ENCODE measurements at places on chromosomes 2 and 18.

- peak; percentile 22 for DNase-seq
Measured at GRCh38 chr2:56589835-56590234, 406.0 kb downstream of the CCDC85A start.

- DNase-seq: no peak
Measured at GRCh38 chr2:126852361-126852760, 46.3 kb upstream of the TEX51 start.

DNA sequence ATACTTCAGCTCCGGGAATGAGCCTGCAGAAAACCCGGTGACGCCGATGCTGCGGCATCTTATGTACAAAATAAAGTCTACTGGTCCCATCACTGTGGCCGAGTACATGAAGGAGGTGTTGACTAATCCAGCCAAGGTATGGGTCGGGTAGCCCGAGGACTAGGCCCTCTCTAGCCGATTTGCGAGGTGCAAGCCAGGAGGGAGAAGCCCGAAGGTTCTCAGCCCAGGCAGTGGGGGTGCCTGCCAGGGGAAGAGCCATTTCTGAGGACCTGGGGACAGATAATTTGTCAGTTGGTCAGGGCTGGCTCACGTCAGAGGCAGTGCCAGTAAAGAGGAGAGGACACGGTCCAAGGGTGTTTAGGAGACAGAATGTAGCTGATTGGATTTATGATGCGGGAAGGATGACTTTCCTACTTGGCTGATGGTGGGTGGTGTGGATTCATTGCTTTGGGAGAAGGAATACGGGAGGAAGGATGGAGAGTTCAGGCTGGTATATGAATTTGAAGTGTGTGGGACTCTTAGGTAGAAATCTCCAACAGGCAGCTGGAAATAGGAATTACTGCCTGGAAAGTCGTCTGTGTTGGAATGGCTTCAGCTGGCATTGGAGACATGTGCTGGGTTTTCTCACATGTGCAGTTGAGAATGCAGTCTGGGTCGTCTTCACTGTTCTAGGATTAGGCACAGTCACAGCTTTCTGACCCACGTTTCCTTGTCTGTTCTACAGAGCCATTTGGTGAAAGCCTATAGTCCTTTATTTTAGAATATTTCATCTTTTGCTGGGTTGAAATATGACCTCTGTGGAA is 874 bp downstream of the NDUFAF7 start:
- DNase-seq: no peak

GRCh38 chr2:106299696-106300095 is 105.6 kb upstream of the UXS1 start:
- no peak for DNase-seq

GRCh38 chr2:227411320-227411989 is 23.7 kb upstream of the SCYGR1 start:
- no peak for DNase-seq

GRCh38 chr2:119860924-119861323 is 101.2 kb downstream of the PTPN4 start:
- DNase-seq: peak; percentile 47

GRCh38 chr2:145680276-145680675 is 1160.4 kb upstream of the ZEB2 start:
- no peak for DNase-seq

- DNase-seq: no peak
Measured at GRCh38 chr2:181140414-181140813, 160.0 kb downstream of the UBE2E3 start.

DNA sequence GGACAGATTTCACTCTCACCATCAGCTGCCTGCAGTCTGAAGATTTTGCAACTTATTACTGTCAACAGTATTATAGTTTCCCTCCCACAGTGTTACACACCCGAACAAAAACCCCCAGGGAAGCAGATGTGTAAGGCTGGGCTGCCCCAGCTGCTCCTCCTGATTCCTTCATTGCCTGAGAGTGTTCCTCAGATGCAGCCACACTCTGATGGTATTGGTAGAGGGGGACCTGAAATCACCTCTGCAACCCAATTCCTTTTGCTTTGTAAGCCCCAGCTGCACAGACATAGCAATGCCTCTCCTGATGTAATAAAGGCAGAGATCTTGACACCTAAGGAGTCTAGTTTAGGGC is 1529.8 kb downstream of the RPIA start:
- DNase-seq: no peak

- no peak for DNase-seq
Measured at GRCh38 chr18:72235422-72235821, 308.7 kb downstream of the CBLN2 start.

GRCh38 chr2:54814389-54815147 is 91.1 kb downstream of the EML6 start:
- DNase-seq: no peak

DNA sequence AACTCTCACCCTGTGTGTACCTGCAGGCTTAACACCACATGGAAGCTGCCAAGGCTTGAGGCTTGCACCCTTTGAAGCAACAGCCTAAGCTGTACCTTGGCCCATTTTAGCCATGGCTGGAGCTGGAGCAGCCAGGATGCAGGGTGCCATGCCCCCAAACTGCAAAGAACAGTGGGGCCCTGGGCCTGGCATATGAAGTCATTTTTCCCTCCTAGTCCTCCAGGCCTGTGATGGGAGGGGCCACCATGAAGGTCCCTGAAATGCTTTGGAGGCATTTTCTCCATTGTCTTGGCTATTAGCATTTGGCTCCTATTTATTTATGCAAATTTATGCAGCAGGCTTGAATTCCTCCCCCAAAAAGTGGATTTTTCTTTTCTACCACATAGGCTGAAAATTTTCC is 238.4 kb downstream of the CDCA7 start:
- DNase-seq: no peak

DNA sequence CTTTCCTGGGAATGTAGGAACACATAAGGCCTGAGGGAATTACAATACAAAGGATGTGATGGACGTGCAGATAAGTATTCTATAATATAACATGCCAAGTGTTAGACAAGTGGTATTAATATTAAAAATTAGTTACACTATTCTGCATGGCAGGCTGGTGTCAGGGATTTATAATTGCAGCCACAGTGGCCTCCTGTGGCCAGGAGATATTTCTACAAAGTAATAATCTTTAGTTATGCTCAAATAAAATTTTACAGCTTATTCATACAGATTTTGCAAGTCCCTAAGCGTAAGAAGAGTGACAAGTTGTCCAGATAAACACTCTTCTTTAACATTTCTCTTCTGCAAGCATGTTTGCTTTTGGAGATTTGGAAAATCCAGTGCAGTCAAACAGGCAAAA is 90.4 kb upstream of the CBLN2 start:
- no peak for DNase-seq

- DNase-seq: peak; percentile 91
Measured at GRCh38 chr2:69309351-69310110, 77.5 kb downstream of the GFPT1 start.

- DNase-seq: no peak
Measured at GRCh38 chr2:115609978-115610377, 1167.5 kb downstream of the DPP10 start.

DNA sequence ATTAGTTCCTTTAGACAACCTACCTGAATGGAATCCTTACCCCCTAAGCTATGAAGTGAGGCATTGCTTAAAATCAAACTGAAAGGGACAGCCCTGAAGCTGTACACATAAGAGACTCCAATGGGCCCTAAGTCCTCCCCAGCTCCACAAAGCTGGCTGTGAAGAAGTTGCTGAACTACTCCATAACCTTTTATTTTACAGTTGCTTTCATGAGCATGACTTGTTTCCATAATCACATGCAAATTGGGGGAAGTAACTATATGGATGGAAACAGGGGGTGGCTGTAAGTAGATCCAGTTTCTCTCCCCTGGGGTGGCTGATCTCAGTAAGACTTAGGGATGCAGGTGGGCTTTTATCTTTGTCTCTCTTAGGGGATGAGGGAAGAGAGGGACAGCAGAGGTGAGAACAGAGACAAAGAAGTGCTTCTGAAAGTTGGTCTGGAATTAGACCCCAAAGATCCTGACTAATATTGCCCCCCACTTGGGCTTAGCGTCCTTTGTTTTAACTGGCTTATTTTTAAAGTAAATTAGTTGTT is 5.5 kb downstream of the FZD5 start:
- no peak for DNase-seq

GRCh38 chr18:11369556-11369955 is 220.2 kb upstream of the PIEZO2 start:
- DNase-seq: no peak

DNA sequence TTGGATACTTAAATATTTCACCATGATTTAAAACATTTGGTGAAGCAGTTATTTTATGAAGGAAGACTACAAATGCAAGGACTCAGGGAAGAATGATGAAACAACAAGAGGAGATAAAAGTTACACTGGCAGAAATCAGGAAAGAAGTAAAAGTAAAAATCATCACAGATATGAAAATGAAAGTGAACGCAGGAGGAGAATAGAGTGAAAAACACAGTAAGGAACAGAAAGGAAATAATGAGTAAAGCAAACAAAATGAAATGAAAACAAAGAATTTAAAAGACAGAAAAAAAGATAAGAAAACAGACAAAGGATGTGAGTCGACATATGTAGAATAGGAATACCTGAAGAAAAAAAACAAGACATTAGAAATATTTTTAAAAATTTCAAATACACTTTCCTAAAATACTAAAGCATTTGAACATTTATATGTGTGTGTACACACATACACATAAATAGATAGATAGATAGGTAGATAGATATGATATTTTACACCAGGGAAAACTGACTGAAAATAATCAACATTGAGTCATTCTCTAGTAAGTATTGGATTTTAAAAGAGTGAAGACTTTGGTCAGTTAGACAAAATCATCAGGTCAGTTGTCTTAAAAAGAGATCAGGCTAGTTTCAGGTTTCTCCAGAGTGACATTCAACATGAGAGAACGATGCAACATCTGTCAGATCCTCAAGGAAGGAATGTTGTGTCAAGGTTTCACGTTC is 12.1 kb upstream of the KDSR start:
- no peak for DNase-seq

GRCh38 chr2:100761365-100761764 is 58.6 kb upstream of the NPAS2 start:
- DNase-seq: no peak

GRCh38 chr2:231336700-231337099 is 58.8 kb upstream of the B3GNT7 start:
- peak; percentile 41 for DNase-seq

DNA sequence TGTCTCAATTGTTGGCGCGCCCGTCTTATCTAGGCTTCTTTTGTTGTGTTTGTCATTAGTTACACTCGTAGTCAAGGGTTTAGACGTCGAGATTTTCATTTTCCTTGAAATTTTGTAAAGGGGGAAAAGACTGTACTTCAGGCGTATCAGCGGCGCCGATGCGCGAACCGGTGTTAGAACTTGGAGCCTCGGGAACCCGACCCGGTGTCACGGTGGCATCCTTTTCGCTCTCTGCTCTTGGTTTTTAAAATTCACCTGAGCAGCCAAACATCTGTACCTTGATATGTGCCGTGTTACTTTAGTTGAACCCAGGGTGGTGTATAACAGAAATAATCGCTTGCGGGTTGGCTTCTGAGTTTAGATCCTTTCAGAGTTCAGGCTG is 643 bp downstream of the RMC1 start:
- no peak for DNase-seq

DNA sequence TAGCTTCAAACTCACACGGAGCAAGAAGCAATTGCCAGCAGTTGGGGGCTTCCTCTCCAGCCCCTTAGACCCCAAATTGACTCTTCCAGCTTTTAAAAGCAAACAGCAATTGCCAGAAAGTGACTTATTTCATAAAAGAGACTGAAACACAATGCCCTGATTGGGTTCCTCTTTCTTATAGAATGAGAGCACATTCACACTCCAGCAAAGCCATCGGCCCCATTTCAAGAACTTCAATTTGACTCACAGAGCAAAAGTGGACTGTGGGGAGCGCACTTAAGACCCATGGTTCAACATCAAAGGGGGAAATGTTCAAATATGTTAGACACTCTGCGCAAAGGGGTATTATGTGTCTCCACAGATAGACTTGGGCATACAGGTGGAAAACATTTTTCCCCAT is 484.7 kb downstream of the BCL11A start:
- no peak for DNase-seq

DNA sequence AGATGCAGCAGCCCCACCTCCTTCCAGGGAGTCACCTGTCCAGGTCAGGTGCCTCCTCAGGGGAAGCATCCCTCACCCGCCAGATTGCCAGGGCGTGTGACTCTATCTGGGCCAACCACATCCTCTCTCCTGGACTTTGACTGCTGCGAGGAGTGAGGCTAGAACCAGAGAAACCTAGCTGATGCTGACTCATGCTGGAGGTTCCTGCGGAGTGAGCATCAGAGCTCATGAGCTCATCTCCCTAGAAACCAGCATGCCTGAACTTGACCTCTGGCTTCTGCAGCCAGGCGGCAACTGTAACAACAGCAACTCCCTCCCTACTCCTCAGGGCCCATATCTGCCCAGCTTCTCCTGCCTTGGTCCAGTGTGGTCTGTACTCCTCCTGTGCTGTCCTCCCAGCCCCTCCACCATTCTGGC is 28.3 kb upstream of the NT5DC4 start:
- peak; percentile 83 for DNase-seq

DNA sequence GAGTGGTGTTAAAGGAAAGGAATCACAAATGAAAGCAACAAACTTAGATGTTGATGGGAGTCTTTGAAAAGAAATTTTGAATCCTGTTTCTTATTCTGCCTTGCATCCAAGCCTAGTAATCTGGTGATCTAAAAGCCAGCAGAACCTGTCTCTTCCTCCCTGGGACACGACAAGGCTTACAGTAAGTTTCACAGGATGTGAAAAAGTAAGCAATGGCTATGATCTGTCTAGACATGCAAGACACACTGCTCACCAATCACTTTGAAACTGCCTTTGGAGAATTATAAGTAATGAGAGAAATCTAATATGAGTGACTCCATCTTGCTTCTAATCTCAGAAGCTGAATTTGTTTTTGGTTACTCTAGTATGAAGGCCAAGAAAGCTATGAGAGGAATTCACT is 103.7 kb downstream of the KCNH7 start:
- DNase-seq: no peak

GRCh38 chr2:180991820-180992219 is 11.4 kb downstream of the UBE2E3 start:
- DNase-seq: no peak

DNA sequence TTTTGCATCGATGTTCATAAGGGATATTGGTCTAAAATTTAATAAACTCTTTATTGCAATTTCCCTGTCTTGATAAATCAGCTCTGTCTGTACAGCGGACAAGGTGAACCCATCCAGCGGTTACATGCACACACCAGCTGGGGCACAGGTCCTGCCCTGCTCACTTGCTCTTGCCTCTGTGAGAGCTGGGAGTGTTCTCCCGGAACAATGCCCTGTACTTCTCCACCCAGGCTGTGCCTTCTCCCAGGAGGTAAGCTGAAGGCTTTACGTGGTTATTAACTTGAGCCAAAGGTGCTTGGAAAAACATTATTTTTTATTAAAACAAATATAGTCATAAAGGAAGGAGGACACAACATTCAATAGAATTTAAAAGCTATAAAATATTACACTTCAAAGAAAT is 117.6 kb downstream of the ALPK2 start:
- no peak for DNase-seq

GRCh38 chr2:810397-810796 is 133.2 kb upstream of the TMEM18 start:
- no peak for DNase-seq

All from posterior vena cava (tissue), 2 donors.